ENCODE measurements at places on chromosomes 1 and 21.
A peak's percentile ranks its signal among the peaks of the same experiment; 100 is the strongest.

DNA sequence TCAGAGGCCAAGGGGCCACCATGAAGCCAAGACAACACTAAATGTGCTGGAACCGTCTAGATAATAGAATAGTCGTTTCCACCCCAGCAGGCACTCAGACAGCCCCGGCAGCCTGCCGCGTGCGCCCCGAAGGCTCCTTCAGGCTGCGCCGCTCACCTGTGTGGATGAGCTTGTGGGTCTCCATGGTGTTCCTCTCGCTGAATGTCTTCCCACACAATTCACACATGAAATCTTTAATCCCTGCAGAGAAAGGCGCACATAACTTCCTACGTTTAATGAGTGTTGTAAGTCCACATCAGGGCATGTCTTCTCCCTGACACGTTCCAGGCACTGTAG lies 43.7 kb upstream of the RIPK4 start:
- no peak for DNase-seq

DNA sequence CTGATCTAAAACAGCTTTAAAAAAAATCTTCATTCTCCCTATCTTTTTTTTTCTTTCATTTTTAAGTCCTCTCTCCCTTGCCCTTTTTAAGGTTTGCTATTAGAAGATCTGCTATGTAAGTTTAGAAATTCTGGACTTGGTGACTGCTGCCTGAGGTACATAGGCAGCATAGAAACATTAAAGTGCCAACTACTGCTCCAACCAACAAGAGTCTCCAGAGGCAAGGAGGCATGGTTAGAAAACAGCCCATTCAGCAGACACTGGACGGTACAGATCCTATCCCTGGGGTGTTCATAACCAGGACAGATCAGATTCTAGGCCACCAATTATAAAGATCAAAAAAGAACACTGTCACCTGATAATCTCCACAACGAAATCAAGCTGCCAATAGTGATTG lies 36.6 kb downstream of the GPR3 start:
- DNase-seq = no peak

DNA sequence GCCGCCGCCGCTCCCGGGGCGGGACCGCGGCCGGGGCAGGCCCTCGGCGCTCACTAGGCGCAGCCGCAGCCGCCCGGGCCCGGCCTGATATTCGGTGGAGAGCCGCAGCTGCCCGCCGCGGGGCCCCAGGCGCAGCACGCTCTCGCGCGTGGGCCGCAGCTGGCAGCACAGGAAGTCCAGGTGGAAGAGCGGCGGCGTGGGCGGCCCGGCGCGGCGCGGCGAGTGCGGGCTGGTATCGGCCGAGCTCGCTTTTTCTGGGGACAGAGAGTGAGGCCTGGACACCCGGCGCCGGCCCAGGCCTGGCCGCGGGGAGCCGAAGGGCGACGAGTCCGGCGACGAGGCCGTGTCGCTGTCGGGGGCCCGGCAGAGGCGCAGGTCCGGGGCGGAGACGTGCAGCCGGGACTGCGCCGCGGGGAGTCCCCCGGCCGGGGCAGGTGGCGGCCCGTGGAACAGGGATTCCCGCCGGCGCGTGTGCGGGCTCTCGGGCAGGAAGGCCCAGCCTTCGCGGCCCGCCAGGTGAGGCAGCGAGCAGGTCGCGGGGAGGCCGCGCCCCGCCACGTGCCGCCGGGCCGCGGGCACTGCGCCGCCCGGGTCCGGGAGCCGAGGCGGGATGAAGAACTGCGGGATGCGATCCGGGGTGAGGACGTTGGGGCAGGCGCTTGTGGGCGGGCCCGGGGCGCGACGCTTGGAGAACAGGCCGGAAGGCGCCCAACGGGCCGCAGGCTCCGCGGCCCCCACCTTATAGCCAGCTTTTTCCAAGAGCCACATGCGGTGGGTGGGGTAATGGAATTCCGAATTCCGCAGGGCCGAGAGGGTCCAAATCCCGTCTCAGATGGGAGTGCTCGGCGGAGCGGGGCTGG lies 1.2 kb downstream of the C2CD4D start:
- DNase-seq = no peak

GRCh38 chr1:55965981-55966461 lies 613.3 kb downstream of the PLPP3 start:
- DNase-seq = no peak

DNA sequence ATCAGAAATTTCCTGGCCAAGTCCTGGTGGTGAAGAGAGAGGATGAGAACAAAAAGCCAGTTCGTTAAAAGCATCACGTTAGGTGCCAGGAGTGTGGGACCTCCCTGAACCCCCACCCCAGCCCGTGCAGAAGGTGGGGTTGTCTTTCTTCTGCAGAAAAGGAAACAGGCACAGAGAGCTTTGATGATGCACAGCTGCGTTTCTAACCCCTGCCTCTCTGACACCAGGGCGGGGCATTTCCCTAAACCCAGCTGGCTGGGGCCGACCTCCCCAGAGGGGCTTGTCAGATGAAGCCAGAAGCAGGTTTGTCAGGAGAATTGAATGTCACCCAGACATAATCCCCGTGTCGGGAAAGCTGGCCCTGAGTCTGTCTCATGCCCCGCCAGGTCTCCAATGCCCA lies 189.3 kb upstream of the EDN2 start:
- peak; percentile 46 for DNase-seq

DNA sequence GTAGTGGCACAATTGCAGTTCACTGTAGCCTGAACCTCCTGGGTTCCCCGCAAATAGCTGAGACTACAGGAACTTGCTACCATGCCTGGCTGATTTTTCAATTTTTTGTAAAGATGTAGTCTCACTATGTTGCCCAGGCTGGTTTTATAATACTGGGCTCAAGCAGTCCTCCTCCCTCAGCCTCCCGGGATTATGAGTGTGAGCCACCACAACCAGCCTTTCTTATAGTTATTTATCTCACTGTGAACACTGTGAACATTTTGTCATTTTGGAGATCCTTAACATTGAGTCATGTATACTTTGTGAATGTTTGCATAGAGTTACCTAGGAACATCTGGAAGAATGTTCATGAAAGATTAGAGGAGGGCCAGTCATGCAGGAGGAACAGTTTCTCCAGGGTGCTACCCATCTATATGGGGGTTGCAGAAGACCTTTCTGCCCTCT lies 127.1 kb upstream of the CACYBP start:
- no peak for DNase-seq

GRCh38 chr21:35602811-35603362 lies 457.4 kb downstream of the SETD4 start:
- no peak for DNase-seq

DNA sequence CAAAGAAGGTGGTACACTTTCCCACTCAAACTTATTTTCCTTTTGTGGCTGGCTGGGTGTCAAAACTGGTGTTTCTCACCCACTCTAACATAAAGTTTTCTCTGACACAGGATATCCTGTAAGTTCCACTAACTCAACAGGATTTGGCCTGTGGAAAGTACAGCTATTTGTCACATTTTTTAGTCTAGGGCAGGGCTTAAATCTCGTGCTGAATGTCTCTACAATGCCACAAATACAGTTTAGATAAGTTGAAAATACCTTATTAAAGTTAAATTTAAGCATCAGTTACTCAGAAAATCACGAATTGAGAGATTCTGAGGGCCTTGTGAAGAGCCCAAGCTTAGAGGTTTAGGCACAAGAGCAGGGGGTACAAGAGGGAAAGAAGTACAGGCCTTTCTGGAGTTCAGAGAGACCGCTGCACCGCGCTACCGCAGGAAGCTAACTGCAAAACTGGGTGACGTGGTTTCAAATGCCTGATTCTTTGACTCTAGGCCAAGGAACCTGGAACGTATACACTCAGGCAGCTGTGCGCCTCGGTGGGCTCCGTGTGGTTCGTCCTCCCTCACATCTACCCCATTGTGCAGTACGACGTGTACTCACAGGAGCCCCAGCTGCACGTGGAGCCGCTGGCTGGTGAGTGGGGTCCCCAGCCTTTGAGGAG lies 23.4 kb upstream of the PWP2 start:
- DNase-seq = no peak

DNA sequence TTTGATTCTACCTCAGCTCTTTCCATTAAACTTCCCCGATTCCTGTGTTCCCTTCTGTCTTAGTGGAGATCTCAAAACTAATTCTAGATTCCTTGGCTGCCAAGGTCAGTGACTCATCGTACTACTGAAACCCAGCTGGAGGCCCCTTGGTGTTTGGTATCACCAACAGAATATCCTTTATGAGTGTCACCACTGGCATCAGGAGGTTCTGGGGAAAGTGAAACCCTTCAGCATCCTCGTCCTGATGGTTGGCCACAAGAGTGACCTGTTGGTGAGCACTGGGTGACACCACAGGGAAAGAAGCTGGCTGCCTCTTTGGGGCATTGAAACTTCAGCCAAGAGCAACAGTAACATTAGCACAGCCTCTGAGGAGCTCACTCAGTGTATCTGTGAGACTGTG lies 9.6 kb downstream of the RAB42 start:
- DNase-seq = no peak

DNA sequence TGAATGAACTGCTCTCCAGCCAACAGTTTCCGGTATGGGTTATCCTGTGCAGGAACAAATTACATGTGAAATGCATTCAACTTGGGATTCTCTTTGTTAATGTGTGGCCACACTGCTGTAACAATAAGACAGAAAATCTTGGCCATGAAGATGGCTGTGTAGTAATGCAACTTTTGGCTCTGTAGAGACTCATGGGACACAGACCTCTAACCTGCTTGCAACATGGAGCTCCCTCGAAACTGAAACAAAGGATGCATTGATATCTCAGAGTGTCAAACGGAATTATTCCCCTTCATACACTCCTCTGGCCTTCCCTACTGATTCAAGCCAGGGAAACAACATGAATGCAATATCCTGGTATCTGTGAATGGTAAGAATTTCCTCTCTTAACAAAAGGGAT lies 559.3 kb upstream of the ZRANB2 start:
- no peak for DNase-seq

GRCh38 chr1:215744419-215744818 lies 177.3 kb downstream of the KCTD3 start:
- no peak for DNase-seq

- no peak for DNase-seq
Measured at GRCh38 chr1:215273838-215274516, 191.4 kb downstream of the KCNK2 start.

GRCh38 chr1:16019644-16020277 lies 1.9 kb upstream of the HSPB7 start:
- DNase-seq = no peak

DNA sequence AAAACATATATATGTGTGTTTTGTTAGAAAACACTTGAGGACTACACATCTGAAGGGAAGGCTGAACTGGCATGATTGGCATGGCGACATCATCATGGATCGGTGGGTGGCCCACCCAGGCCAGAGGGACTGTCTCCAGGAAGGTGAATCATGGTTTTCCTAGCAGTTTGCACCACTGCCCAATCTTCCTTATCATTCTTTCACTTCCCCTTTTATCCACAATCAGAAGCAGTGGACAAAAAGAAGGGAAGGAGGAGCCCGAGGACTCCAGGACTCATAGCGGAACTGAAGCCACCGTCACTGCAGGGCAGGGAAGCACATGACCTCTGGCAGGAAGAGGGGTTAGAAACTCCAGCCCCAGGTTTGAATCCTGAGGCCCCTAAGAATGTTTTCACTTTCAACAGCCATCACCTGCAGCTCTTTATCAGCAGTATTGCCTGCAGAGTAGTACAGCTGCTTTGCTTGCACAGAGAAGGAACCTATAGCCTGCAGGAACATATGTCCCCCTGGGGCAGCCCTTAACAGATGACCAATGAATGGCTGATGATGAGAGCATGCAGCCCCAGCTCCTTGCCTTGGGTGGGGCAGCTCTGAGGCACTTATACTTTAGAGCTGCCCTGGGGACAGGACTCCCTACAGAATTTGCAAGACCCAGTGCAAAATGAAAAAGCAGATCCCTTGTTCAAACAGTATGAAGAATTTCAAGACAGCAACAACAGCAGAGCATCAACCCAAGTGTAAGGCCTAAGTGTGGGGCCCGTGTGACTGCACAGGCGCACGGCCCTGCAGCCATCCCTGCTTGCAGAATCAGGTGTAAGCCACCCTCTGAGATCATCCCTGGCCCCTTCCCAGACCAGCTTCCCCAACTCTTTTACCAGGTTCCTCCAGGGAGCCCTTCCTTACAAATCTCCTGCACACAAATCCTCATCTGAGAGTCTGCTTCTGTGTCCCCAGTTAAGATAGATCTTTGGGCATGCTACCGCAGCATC lies 241.8 kb upstream of the IRF2BP2 start:
- DNase-seq = no peak

GRCh38 chr1:187264995-187265602 lies 436.4 kb downstream of the PLA2G4A start:
- DNase-seq = no peak

DNA sequence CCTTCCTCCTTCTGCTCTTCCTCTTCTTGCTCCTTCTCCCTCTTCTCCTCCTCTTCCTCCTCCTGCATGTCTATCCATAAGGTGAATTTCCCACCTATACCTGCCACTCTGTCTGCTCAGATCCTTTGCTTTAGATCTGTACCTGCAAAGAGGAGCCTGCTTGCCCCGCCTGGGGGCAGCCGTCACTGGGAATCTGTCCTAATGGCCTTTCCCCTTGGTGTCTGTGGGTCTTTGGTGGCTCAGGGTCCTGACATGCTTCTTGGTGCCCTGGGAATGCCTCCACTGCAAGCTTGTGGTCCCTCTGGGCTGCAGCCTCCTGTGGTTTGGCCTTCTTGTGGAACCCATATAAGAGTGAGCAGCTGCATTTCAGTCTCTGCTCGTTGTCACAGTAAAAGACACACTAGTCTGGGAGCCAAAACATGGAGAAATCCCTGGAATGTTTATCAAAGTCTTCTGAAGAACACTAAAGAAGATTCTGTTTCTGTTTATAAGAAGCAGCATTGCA lies 79.5 kb upstream of the CSF3R start:
- no peak for DNase-seq

Measured in activated T-cell treated with anti-CD3 and anti-CD28 coated beads for 4 hours (primary cell).